ENCODE measurements at places on chromosomes 16 and 17. TPM values are rescaled to one million over a fixed set of nuclear protein-coding genes. Genes with fewer than 3 reads are reported as not detected.

DNA sequence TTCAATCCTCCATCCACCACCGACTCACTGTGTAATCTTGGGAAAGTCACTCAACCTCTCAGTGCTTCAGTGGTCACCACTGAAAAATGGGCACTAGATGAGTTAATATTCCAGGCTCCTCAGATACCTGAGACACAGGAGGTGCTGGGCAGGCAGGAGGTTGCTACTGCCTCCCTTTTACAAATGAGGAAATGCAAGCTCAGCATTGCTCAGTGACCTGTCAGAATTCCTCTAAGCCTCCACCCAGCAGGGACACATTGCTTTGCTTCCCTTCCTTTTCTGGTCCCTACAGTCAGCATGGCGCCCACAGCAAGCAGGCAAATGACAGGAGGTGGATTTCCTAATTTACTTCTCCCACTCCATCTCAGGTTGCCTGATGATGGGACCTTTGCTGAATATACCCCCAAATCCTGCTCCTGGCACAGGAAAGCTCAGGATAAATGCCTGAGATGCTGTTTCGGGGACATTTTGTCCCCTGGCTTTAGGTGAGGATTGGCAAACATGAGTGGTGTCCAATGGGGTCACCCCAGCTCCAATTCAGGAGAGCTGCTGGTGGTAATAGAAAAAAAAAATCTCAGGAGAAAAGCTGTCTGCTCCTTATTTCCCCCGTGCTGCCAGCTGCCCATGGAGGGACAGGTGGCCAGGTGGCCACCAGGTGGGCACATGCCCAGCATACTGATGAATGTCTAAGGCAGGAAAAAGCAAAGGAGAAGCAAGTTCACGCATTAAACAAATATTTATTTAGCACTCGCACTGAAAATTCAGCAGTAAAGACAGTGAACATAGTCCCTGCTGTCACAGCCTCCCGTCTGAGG lies 5.0 kb upstream of the KRT13 start:
- no peak for DNase-seq

DNA sequence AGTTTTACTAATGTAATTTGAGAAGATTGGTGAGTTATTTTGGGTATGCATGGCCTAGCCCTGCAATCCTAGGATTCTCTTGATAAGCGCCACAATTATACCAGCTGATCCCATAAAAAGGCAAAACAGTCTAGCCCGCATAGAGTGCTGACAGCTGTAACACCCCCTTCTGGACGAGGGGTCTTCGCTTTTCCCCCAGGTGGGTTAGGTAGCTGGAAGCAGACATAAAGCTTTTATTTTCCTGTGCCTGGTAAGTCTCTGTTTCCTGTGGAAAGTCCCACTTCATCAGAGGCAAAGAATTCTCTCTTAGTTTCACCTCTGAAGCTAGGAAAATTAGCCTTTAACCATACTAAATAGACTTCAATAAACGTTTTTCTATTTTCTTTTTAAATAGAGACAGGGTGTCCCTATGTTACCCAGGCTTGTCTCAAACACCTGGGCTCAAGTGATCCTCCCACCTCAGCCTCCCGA lies 108.3 kb downstream of the YPEL2 start:
- DNase-seq = no peak

DNA sequence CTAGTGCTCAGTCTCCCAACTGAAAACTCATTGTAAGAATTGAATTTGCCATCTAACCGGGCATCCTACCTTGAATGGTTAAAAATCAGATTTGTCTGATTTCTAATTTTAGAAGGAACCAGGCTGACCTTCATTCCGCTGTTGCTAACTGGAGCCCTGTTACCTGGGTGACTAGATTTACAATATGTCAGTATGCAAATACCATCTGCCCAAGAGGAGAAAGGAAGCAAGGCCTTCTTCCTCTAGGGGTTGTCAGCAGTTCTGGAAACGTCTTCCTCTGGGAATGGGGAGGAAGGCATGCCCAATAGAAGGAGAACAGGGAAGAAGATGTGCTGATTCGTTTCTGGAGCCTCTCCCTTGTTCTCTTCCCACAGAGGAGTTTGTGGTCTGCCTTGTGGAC lies 137.9 kb downstream of the PITPNC1 start:
- DNase-seq = no peak

GRCh38 chr17:3719265-3719664 lies 4.4 kb upstream of the HASPIN start:
- no peak for DNase-seq

DNA sequence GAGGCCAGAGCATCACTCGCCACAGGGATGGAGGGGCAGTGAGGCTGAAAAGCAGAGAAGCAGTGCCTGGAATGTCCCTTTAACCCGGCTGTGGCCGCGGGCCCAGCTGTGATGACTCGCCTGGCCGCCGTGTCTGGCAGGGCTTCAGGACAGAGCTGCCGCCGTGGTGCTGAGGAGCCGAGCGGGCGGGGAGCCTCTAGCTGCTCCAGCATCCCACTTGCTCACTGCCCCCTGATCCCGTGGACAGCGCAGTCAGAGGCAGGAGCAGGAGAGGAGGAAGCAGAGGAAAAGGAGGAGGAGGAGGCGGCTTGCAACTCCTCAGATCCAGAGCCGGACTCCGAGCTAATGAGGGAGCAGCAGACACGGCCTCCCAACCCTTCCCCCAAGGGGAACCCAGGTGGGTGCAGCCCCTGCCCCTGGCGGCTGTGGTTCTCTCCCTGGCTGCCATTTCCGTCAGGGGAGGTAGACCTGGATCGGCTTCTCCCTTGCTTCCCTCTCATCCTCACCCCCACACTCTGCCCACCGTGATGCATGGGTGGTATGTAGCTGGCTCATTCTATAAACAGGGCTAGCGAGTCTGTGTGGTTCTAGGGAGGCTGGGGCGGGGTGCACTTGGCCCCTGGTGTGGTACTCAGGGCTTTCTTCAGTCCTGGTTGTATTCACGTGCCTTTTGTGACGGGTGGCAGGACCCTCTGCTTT lies 165.7 kb downstream of the CMIP start:
- no peak for DNase-seq

GRCh38 chr16:60329108-60329507 lies 1595.0 kb upstream of the GOT2 start:
- DNase-seq = no peak

GRCh38 chr17:444879-445454 lies 92.4 kb upstream of the RPH3AL start:
- DNase-seq = no peak

GRCh38 chr17:30519166-30519565 lies 42.0 kb downstream of the GOSR1 start:
- DNase-seq = no peak

- DNase-seq = no peak
These were observed 29.7 kb upstream of the OR1A2 start for GRCh38 chr17:3167574-3167973.

DNA sequence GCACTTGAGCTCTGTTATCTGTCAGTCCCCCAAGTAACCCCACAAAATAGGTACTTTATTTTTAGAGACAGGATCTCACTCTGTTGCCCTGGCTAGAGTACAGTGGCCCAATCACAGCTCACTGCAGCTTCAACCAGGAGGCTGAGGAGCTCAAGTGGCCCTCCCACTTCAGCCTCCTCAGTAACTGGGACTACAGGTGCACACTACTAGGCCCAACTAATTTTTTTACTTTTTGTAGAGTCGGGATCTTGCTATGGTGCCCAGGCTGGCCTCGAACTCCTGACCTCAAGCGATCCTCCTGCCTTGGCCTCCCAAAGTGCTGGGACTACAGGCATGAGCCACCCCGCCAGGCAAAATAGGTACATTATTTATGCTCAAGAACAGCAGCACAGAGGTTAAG lies 99.6 kb downstream of the MGAT5B start:
- DNase-seq = no peak

- DNase-seq = no peak
These were observed 5.0 kb downstream of the GCGR start for GRCh38 chr17:81808778-81809555.

DNA sequence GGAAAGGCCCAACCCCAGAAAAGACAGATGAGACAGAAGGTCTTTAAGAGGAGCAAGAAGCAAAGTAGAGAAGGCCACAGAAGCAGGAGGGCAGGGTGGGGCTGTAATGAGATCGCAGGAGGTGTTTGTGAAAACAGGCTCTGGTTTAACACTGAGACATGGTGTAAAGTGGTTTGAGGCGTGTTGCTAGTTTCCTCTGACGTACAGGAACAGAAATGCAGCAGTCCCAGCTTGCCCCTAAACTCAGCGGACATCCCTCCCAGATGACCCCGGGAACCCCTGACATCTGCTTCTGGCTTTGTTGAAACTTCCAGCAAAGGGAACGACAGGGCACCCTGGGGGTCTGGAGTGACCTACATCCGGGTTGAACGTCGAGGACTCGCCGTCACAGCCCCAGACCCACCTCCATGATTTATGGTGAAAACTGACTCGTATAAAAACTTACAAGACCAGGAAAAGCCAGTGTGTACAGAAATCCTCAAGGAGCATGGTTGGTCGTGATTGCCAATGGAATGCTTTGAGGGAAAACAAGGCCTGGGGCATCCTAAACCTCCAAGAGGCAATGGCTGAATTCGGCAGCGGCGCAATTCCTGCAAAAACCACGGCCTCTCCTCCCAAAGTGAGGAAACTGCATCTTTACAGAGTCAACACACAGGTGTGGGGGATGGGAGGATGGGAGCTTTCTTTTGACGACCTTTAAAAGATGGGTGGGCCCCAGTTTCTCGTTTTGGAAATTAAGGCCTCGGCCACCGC lies 25.8 kb downstream of the LITAF start:
- DNase-seq = no peak

DNA sequence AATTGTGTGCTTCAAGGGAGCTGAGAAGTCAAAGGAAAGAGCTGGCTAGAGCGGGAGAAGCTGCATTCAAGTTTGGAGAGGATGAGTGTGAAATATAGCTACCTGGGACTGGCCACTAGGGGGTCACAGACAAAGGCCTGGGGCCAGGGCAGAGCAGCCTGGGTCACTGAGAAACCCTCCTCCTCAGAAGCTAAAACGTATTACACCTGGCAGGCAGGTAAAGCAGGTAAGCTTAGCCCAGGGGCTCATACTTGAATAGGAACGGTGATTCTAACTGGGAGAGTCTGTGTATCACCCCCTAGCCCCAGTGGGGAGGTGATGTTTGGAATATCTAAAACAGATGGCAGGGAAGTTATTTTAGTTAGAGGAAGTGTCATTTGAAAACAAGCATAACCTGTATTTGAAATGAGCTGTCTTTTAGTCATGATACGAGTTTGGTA lies 6.8 kb downstream of the KRT37 start:
- DNase-seq = no peak

DNA sequence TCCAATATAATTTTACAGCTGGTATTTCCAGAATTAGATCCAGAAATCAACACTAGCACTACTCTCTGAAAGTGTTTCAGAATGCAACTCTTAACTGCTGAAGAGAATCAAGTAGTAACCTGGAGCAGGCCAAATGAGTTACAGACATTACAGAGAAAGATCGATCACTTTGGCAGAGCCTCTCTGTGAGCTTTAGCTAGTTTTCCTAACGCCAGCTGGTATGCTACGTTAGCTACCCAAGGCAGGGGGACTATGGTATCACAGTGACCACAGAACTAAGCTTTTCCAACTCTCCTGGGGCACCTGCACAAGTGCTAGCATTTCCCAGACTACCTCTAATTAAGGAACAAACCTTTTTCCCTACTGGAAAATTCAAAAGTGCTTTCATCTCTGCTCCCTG lies 30.4 kb downstream of the TRAF4 start:
- DNase-seq = no peak

GRCh38 chr17:68775969-68776368 lies 174.8 kb upstream of the FAM20A start:
- no peak for DNase-seq

- DNase-seq = no peak
These were observed 19.5 kb downstream of the AP1G1 start for GRCh38 chr16:71789136-71789535.

DNA sequence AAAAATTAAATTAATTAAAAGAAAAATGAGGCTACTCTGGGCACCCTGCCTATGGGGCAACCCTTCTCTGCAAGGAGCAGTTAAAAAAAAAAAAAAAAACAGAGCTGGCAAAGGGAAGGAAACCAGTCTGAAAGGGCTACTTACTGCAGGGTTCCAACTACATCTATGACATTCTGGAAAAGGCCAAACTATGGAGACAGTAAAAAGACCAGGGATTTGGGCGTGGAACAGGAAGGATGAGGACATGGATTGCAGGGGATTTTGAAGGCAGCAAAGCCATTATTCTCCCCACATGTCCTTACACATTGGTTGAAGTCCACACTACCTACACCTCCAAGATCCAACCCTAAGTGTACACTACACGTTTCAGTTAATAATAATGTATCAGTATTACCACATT lies 4.6 kb downstream of the RPH3AL start:
- DNase-seq = no peak

- DNase-seq = no peak
These were observed 246.1 kb downstream of the HS3ST3B1 start for GRCh38 chr17:14547016-14547415.

GRCh38 chr17:82242977-82243647 lies 14.3 kb downstream of the SLC16A3 start:
- peak; percentile 83 for DNase-seq

GRCh38 chr17:10757067-10757466 lies 27.2 kb upstream of the TMEM220 start:
- no peak for DNase-seq

DNA sequence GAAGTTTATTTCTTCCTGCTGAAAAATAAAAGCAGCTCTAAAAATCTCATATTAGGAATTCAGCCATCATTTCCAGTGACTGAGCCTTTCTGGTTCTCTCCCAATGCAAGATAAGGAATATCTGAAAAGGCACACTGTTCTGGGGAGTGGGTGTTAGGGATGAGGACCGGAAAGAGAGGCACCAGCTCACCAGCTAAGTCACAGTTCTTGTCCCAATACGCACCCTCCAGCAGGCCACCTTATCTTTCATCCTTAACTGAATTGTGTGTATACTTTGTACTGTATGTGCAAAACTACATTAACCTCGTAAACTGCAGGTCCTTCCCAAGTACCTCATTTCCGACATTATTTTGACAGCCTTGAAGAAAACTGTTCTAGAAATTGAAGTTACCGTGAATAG lies 11.0 kb downstream of the AMFR start:
- DNase-seq = no peak

GRCh38 chr17:19736071-19736470 lies 12.0 kb downstream of the ALDH3A1 start:
- DNase-seq = no peak

DNA sequence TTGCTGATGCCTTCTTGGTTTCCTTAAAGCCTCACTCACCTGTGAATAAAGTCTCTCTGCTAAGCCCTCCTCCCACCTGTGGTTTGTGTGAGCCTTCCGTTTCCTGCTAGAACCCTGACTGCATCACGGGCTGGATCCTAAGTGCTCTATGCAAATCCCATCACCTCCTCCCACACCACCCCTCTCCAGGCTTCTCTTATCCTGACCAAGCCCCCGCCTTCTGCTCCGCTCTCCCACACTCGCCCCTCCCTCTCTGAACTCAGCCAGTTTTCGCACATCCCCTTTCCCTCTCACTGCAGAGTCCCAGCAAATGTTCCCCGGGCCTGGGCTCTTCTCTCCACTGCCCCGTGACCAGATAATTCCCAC lies 51.8 kb downstream of the PIMREG start:
- DNase-seq = peak; percentile 77

The MYH2 gene
- total RNA-seq = not detected

The SLC6A2 gene
- 30.2 TPM for total RNA-seq

The C17orf78 gene
- total RNA-seq = not detected

The GRIN2A gene
- 0.08 TPM for total RNA-seq

The RAC3 gene
- 13.7 TPM for total RNA-seq

The SDR42E2 gene
- not detected for total RNA-seq

The TPPP3 gene
- total RNA-seq = 182 TPM

The PAQR4 gene
- 17.0 TPM for total RNA-seq

The RAB26 gene
- 1.4 TPM for total RNA-seq

The ZSCAN32 gene
- 20.9 TPM for total RNA-seq
